ENCODE measurements at places on chromosomes 1 and 21.

DNA sequence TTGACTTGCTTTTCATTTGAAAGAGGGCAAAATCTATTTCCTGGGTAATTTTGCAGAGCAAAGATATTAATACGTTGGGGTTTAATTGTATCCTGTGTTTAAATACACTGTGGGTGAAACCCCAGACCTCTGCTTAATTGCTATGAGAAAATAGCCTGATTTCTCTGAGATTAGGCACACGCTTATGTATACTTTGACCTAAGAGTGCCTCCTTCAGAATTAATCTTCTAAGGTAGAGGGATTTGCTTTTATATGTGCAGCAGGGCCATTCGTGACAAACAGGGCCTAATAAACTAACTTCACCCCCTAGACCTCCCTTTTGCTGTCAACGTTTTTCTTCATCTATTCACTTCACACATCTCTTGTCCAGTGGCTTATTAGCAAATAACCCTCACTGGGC, 216.9 kb upstream of the ADGRL2 start:
- no peak for DNase-seq

DNA sequence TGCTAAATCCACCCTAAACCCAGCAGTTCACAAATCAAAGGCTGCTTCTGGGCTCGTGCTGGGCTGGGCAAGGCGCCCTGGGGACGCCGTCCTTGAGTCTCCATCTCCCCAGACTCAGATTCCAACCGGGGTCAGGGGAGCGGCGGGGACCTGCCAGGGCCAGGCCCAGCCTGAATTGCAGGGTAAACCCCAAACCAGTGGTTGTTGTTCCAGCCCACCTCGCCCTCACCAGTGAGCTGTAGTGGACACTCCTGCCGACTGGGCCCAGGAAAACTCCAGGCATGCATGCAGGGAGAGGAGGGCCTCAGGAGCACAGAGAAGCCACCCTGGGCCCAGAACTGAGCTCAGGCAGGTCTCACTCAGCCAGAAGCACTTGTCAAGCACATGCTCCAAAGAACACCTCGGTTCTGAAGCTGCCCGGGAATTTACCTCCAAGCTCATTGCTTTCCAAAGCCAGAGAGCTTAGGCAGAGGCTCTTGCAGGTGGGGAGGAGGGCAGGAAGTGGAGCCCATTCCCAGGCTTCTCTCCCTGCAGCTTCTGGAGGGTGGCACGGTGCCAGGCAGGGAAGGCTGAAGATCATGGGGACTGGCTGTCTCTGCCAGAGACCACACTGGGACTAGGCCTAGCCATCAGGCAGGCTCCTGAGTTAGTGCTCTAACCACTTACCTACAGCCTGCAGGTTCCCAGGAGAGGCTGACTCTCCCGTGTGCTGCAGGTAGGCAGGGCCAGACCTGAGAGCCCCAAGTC, 437.0 kb downstream of the MATN1 start:
- no peak for DNase-seq

DNA sequence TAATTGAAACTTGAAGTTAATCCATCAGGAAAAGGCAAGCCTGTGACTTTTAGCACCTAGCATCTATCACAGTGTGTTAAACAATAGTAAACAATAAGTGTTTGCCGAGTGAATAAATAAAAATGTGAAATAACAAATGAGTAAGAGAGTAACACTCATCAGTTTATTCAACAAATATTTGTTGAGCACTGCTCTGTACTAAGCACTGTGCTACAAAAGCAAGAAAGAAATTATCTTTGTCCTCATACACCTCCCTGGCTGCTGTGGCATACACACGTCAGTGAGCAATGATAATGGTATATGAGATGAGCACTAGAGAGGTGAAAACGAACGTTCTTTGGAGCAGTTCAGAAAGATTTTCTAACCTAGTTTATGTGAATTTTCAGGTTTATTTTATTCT, 295.0 kb upstream of the LRRC7 start:
- no peak for DNase-seq

DNA sequence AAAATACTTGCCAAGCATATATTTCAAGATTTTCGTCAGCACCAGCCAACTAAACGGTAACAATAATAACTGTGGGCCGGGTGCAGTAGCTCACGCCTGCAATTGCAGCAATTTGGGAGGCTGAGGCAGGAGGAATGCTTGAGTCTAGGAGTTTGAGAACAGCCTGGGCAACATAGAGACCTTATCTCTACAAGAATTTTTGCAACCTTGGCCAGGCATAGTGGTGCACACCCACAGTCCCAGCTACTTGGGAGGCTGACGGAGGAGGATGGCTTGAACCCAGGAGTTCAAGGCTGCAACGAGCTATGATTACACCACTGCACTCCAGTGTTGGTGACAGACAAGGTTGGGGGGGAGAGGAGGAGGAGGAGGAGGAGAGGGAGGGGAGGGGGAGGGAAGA, 145.0 kb upstream of the TIAM1 start:
- DNase-seq = no peak

Measured in anterior cingulate cortex (tissue), 58 donors.